ENCODE measurements at places on chromosomes 13 and 19.

DNA sequence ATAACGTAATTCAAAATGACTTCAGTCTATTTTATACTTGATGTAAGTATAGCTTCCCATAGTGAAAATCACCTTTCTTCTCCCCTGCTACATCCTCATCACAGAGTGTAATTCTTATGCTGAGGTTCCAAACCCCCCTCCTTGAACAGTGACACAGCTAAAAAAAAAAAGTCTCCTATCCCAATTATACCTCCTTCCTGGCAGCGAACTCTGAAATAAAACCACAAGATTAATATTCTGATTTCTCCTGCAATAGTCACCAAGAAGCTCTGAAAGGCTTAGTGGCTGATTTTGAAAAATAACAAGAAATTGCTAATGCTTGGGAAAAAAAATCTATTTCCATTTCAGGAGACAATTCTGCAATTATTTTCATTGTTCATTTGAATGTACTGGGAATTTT lies 36.3 kb downstream of the EFNB2 start:
- no peak for DNase-seq

DNA sequence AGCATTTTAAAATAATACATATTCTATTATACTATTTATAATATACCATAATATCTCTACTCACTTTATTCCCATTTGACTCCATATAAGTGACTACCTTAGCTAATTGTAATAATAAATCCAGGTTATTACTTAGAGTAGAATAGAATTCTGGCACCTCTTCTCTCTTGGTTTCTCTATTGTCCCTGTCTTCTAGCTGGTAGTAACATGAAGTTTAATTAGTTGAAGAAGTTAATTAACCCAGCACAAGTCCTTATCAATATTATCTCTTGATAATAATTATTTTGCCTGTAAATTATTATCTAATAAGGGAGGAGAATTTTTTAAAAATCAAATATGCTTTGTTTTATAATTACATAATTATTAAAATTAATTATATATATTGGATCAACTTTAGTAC lies 1571.2 kb upstream of the PRR20A start:
- DNase-seq = no peak

GRCh38 chr19:19642506-19643157 lies 825 bp downstream of the GMIP start:
- DNase-seq = peak; percentile 56

DNA sequence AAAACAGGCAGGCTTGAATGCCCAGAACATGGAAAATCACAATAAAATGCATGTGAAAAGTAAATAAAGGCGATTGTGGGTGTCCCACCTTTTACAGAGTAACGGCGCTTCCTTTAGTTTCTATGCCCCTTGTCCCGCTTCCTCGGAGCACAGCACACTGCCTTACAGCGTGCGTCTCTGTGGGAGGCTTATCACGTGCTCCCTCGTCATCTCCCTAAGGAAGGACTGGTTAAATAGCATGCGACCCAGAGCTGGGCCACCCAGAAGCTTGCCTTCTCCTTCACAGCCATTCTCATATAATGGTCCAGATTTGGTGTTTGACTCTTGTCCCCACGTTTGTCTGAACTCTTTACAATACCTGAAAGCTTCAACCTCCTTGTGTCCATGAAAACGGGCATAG lies 56.6 kb downstream of the LIG4 start:
- DNase-seq = no peak

DNA sequence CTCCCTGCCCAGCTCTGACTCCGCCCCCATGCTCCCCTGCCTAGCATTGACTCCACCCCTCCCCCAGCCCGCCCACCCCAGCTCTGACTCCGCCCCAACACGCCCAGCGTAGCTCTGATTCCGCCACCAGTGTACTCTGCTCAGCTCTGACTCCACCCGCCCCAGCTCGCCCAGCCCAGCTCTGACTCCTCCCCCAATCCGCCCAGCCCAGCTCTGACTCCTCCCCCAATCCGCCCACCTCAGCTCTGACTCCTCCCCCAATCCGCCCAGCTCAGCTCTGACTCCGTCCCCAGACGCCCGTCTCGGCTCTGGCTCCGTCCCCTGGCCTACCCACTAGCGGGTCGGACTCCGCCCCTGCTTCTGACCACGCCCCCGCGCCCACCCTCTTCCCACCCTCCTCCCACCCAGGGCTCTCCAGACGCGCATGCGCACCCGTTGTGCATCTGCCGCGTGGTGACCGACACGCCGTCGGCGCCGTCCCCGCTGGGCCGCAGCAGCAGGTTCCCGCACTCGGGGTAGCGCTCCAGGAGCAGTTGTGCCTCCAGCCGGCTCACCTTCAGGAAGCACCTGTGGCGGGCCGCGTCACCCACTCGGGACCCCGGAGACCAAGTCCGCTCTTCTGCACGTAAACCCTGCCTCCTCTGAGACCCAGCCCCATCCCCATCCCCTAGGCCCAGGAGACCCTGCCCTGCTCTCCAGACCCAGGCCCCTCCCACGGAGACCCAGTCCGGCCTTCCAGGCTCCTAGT lies 10.2 kb downstream of the STAP2 start:
- DNase-seq = peak; percentile 98

- peak; percentile 67 for DNase-seq
These were observed 962 bp upstream of the IRS2 start for GRCh38 chr13:109787135-109787954.

GRCh38 chr13:107765724-107766401 lies 449.5 kb downstream of the LIG4 start:
- DNase-seq = no peak

DNA sequence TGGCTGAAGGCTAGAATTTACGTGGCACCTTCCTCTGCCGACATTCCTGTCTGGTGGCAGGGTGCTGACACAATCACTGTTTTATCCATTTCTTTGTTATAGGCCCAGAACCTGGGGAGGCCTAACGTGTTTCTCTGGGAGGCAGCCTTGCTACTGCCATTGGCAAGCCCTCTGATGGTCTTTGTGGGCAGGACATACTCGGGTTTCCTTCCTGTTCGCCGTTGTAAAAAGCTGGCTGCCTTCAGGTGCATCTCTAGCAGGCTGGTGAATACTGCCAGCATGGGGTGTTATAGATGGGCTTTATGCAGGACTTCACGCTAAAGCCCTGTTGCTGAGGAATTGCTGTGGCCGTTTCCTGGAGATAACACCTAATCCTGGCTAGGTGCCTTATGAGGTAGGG lies 28.1 kb downstream of the B3GLCT start:
- no peak for DNase-seq

DNA sequence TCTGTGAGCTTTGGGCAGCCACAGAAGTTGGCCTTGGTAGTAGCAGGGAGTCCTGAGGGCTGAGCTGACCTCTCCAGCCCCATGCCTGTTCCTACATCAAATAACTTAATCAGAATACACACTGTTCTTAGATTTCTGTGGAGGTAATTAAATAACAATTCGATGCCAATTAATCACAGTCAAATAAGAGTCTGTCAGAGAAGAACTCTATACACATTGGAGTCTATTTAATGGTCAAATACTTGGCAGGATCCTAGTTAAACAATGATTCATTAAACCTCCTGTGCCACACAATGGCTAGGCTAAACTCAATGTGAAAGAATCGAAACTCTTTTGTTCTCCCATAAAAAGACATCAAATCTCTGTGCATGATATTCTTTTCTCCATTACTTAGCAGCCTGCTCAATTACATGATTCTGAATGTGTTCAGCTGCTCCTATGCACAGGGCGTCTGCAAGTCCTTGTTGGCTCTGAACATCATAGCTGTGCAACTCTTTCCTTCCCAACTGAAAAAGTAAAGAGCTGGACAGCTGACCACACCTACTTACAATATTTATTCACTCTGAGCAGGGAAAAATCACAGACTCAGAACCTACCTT lies 173.1 kb downstream of the ABCC4 start:
- DNase-seq = no peak

- DNase-seq = peak; percentile 92
These were observed 13.3 kb upstream of the CACNG6 start for GRCh38 chr19:53977991-53978731.

- DNase-seq = peak; percentile 43
These were observed 49.1 kb upstream of the UBAC2 start for GRCh38 chr13:99151516-99151915.

DNA sequence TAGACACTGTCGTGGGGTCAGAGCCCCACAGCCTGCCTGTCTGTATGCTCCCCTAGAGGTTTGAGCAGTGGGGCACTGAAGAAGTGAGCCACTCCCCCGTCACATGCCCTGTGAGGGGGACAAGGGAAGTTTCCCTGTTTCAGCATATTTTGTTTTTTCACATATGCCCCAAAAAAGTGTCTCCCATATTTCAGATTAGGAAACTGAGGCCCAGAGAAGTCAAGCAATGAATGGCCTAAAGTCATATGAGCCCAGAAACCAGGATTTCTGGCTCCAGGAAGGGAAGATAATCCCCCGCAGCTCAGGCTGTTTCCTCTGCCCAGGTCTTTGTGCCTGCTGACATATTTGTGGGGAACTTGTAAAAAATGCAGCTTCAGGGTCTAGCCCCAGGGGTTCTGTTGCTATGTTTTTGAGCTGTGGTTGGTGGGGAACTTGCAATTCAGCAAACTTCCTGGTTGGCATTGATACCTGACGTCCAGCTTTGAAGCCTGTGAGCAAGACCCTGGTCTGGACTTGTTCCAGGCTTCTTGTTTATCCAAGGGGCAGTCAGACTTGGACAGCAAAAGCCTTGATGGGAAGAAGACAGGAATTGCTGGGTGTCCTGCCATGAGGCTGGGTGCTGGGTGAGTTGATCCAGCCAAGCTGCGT lies 9.5 kb downstream of the RASL11A start:
- DNase-seq = no peak

GRCh38 chr13:79966059-79966458 lies 374.9 kb downstream of the SPRY2 start:
- DNase-seq = no peak

- peak; percentile 43 for DNase-seq
These were observed 6.3 kb downstream of the PMIS2 start for GRCh38 chr19:35592226-35592625.

GRCh38 chr19:35045667-35046300 lies 4.3 kb downstream of the HPN start:
- DNase-seq = peak; percentile 66

DNA sequence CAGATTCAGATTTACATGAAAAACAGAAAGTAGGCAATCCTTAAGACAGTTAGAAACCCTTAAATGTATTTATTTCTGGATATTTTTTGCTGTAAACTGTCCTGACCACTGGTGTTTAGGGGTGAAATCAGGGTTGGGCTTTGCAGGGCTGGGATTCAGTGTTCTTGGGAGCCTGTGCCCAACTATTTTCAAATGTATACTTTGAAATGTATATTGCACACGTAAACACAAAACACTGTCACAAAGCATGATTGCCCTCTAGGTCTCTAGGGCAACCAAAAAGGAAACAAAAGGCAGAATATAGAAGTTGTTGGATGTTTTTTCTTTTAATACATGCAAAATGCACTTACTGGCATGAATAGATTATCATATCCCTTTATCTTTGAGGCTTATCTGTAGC lies 1185.4 kb downstream of the DIAPH3 start:
- DNase-seq = no peak

- DNase-seq = no peak
These were observed 5.1 kb upstream of the COMP start for GRCh38 chr19:18796239-18796638.

- DNase-seq = no peak
These were observed 489.7 kb downstream of the RFC3 start for GRCh38 chr13:34307607-34308006.

DNA sequence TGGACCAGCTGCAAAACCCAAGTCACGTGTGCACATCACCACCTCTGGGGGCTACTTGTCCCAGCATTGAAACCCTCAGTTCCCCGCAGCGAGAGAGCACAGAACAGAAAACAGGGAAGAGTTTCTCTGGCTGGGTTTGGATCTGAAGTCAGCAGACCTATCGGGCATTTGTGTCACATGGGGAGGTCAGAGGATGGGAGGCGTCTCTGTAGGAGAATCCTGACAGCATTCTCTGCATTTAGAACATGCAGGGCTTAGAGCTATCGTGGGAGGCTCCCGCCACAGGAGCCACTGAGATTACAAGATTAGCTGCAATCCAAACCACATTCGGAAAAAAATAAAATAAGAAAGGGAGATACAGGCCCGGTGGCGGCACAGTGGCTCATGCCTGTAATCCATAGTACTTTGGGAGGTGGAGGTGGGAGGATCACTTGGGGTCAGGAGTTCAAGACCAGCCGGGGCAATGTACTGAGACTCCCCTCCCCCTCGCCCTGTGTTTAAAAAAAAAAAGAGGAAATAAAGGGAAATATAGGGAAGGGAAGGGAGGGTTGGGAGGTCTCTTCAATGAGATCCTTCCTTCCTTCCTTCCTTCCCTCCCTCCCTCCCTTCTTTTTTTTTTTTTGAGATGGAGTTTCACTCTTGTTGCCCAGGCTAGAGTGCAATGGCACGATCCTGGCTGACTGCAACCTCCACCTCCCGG lies 2.9 kb upstream of the TLE6 start:
- peak; percentile 11 for DNase-seq

DNA sequence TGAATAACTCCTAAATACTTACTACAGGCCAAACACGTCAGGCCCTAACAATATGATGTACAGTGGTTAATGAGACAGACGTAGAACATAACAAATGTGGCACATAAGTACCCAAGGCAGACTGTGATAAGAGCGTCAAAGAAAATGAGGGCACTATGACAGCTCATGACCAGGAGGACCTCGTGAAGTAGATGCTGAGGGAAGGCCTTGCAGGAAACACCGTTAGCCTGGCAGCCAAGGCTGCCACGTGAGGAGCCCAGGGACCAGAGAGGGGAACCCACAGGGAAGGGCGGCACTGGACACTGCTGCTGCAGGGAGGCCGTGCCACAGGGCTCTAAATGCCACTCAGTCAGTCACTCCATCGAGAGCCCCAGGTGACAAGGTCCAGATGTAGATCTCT lies 5.7 kb downstream of the TUBGCP3 start:
- no peak for DNase-seq

DNA sequence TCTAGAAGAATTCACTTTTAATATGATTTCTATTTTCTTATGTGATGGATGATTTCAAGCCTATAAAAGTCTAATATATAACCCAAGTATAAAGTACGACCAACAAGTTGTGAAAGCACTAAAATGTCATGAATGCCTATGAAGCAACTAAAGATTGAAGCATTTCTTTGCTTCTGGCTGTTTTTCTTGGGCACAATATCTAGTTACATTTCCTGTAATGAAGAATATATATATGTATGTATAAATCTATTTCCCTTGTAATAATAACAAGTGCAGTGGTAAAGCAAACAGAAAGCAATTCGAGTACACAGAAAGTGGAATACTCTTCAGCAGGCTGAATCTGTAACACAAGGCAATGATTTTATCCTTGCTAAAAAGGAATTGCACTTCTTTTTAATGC lies 5.4 kb downstream of the PCDH20 start:
- DNase-seq = no peak

GRCh38 chr13:28741084-28741491 lies 22.3 kb upstream of the SLC46A3 start:
- DNase-seq = no peak

DNA sequence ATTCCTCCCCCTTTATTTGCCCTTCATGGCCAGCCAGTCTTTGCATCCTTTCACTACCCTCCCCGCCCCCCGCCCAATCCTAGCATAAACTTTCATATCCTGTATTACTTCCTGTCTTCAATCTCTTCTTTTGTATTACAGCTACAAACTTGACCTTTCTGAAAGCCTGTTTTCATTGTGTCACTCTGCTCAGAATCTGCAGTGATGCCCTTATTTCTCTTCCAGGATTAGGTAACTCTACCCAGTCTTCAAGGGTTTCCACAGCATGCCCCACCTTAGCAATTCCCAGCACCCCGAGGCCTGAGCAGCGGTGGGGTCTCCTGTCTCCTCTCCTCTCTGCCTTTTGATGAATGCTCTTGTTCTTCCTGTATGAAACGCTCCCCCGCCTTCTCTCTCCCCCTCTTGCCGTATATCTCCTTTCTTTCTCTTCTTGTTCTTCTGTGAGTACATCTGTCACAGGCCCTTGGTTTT lies 145.6 kb downstream of the SHISA2 start:
- DNase-seq = no peak

All from AG08396 (cell line).